Activated CD8-positive, alpha-beta memory T cell treated with anti-CD3 and anti-CD28 coated beads, Interleukin-2, amount 50 U/mL, for 48 hours (primary cell): ENCODE measurements at places on chromosomes 1 and 21.

- peak; percentile 33 for DNase-seq
These were observed 19.1 kb downstream of the SRSF4 start for GRCh38 chr1:29162476-29163138.

GRCh38 chr1:58397187-58397820, 149.2 kb downstream of the OMA1 start:
- DNase-seq = no peak

- peak; percentile 82 for DNase-seq
These were observed 2.8 kb downstream of the ANKRD34A start for GRCh38 chr1:145961425-145962156.

DNA sequence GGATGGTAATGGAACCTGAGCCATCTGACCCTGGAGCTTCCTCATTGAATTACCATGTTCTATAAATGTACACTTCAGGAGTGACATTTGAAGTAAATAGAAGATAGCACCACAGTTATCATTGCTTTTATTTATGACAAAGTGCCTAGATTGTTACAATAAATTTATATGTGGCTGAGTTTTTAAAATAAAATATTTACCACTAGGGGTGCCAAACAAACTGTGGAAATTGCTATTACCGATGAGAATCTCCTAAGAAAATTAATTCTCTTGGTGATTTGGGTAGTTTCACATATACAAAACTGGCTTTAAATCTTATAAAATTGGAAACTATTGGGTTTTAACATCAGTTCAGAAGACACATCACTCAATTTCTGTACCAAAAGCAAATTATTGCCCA, 1.4 kb upstream of the TNR start:
- DNase-seq = no peak

- no peak for DNase-seq
These were observed 46.4 kb upstream of the SLC22A15 start for GRCh38 chr1:115929881-115930280.

DNA sequence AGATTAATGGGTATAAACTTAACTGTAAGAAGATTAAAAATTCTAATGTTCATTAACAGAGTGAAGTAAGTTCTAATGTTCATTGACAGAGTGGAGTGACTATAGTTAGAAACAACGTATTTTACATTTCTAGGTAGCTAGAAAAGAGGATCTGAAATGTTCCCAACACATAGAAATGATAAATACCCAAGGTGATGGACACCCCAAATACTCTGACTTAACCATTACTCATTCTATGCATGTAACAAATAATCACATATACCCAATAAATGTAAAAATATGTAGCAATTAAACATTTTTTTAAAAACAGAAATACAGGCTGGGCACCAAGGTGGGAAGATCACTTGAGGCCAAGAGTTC, 62.1 kb downstream of the ABL2 start:
- no peak for DNase-seq

GRCh38 chr1:38541223-38541622, 318.3 kb downstream of the RRAGC start:
- no peak for DNase-seq

GRCh38 chr21:45071078-45071873, 3.1 kb upstream of the ADARB1 start:
- no peak for DNase-seq

- no peak for DNase-seq
These were observed 113.7 kb downstream of the PTPRU start for GRCh38 chr1:29349871-29350491.

DNA sequence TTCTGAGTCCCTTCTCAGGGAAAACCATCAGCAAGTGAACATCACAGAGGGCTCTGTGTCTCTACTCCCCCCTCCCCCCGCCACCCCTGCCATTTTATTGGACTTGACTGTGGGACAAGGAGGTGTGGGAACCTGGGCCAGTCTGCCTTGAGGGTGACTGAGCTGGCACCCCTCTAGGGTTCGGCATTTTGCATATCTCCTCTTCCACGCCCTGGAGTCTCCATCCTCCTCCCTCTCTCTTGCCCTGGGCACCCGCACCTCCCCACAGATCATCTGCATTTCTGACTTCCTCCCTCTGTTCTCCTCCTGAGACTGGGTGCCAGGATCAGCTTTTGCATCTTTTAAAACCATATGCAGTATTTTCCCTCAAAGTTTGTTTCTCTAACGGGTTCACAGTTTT, 107.1 kb upstream of the ERRFI1 start:
- DNase-seq = no peak

DNA sequence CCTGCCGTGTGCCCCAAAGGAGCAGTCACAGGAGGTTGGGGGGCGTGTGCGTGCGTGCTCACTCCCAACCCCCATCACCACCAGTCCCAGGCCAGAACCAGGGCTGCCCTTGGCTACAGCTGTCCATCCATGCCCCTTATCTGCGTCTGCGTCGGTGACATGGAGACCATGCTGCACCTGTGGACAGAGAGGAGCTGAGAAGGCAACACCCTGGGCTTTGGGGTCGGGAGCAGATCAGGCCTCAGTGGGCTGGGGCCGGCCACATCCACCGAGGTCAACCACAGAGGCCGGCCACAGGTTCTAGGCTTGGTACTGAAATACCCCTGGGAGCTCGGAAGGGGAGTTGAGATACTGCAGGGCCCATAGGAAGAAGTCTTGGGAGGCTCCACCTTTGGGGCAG, 23.5 kb downstream of the COL6A1 start:
- peak; percentile 35 for DNase-seq

- DNase-seq = no peak
These were observed 13.9 kb downstream of the PLA2G2F start for GRCh38 chr1:20153000-20153418.

DNA sequence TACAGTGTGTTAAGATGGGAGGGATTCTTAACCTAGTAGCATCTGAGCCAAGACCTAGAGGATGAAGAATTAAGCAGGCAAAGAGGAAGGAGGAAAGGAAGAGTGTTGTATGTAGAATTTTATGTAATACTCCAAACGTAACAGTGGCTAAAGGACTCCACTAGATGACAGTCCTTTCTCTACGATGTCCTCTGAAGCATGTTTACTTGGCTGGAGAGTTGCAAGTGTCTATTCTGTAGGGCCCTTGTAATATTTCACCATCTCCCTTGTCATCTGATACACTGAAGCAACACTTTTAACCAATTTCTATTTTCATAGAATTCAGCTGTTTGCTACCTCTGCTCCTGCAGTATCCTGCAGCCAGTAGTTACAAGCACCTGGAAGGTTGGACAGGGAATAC, 2.2 kb upstream of the YBX1 start:
- DNase-seq = no peak

DNA sequence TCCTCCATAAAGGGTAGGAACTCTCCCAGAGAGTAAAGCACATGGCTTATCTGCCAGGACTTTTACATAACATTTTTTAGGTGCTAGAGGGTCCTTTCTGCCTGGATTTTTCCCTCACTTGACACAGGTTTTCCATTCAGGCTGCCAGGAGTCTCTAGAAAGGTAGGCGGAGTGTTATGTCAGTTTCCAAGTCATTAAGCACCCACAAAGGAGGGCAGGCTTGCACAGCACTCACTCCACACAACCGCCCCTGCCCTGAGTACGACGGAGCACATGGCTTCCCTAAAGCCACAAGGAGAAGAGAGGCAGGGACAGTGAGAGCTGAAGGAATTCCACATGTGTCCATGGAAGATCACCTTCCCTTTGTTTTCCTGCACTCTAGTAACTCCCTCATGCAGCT, 55.7 kb downstream of the CAPZB start:
- no peak for DNase-seq

- no peak for DNase-seq
These were observed 69.8 kb downstream of the LRIG2 start for GRCh38 chr1:113142791-113143190.

GRCh38 chr1:67429528-67430357, 459 bp downstream of the SERBP1 start:
- DNase-seq = peak; percentile 76

- no peak for DNase-seq
These were observed 39.0 kb downstream of the TTLL7 start for GRCh38 chr1:83959824-83960498.

DNA sequence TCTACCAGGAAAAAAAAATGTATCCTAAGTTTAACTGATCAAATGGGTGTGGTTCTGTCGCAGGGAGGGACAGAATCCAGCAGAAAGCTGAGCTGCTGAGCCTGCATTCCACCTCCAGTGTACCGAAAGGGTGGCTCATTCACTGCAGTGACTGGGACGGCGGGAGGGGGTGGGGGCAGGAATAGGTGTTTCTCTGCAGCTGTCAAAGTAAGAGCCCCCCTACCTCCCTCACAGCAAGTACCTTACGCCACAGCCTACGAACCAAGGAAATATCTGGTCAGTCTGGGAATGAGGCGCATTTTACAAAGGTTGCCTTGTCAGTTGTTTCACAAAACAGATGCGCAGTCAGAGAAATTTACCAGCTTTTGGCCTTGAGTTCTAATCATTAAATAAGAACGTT, 1.7 kb downstream of the S100B start:
- no peak for DNase-seq

- peak; percentile 95 for DNase-seq
These were observed 3.0 kb downstream of the TRIM46 start for GRCh38 chr1:155176544-155177071.

DNA sequence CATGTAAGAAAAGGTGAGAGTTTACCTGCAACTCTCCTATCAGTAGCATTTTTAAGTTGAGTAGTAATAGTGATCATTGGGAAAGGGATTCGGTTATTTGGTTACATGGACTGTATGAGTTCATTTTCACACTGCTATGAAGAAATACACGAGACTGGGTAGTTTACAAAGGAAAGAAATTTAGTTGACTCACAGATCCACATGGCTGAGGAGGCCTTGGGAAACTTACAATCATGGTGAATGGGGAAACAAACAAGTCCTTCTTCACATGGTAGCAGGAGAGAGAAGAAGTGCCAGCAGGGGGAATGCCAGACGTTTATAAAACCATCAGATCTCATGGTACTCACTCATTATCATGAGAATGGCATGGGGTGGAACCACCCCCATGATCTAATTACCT, 59.3 kb upstream of the FBXO28 start:
- DNase-seq = no peak

DNA sequence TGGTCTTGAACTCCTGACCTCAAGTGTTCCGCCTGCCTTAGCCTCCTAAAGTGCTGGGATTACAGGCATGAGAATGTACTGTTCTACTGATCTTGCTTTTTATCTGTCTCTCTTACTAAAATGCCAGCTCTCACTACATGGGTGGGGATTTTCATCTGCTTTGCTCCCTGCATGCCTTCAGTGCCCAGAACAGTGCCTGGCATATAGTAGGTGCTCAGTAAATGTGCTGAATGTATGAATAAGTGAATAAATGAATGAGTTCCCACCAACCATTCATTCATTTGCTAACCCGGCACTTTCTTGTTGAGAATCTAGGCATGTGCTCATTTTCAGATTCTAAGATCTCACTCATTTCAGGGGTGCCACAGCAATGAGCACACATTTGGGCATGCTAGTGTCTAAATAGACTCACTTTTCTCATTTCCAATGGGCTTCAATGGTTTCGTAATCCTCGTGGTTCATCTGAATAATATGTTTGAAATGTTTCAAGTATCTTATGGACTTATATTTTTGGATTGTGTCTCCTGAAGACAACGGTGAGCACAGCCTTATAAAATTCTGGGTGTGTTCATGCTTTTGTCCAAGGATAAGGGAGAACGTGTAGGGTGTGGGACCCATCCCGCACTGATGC, 7.6 kb downstream of the DHRS3 start:
- no peak for DNase-seq

GRCh38 chr1:7274256-7274655, 489.0 kb downstream of the CAMTA1 start:
- DNase-seq = no peak

DNA sequence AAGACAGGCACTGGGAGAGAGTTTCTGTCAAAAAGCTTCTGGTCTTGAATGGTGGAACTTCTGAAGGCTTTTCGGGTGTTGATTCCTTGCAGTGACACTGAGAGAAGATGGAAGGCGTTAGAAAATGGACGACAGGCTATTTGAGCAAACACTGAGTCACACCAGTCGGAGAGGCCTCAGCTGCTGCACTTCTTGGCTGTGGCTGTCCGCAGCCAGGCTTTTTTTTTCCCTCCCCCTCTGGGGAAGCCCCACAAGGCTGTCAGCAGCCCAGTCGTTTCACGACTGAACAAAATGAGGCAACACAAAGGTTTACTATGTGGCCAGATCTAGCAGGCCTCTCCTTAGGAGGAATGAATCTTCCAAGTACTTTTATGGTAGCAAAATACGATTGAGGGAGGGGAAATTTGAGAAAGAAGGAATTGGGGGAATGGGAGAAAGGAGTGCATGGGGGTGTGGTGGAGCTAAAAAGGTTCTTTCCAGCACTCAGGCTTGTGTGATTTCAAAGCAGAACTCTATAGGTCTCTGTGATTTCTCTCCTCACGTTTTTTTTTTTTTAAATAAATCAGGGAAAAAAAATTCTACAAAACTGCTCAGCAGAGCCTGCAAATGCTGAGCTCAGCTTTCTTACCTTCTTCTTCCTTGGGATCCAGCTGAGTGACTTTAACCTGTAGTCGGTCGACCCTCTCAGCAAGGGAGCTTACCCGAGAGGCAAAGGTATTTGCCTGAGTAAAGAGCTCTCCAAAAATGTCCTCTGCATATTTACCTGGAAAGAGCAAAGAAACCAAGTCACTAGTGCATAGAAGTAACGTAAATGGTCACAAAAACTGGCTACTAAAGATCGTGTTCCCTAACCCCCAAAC, 26.1 kb downstream of the GPR3 start:
- DNase-seq = no peak

DNA sequence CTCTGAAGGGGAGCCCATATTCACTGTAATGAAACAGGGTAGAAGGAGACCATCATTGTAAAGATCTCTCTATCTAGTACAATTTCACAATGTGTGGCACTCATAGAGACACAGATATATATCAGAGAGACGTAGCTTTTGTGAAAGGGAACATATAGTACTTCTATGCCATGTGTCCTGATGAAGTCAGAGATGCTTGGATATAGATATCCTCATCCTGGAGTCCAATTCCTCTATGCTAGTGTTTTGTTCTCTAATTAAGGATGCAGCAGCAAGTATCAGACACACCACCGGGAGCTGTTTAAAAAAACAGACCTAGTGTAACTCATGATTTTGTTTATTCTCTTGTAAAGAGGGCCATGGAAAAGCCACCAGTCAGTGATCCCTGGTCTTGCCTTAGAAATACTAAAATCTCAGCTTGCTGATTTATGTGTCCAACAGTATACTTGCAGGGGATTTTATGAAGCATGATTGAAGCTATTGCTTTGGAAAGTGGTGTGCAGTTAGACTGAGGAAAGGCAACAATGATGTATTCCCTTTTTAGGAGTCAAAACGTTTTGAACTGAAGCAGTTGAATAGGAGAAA, 2.5 kb downstream of the NCAM2 start:
- DNase-seq = no peak

GRCh38 chr21:46148106-46148505, 7.3 kb downstream of the FTCD start:
- DNase-seq = no peak

- DNase-seq = no peak
These were observed 7.2 kb downstream of the CNIH3 start for GRCh38 chr1:224623310-224623714.

GRCh38 chr1:171984262-171984661, 143.0 kb downstream of the DNM3 start:
- no peak for DNase-seq

- DNase-seq = no peak
These were observed 62.2 kb upstream of the PTCH2 start for GRCh38 chr1:44905276-44905675.

- no peak for DNase-seq
These were observed 57.0 kb downstream of the DISP3 start for GRCh38 chr1:11535761-11536572.
